ENCODE measurements at places on chromosomes 6 and 20.

- no peak for DNase-seq
Observed at GRCh38 chr6:24440897-24441598, 38.3 kb downstream of the MRS2 start.

- DNase-seq = no peak
Observed at GRCh38 chr6:140029551-140029950, 655.1 kb upstream of the CITED2 start.

GRCh38 chr20:4046926-4047325 lies 31.6 kb upstream of the RNF24 start:
- no peak for DNase-seq

- no peak for DNase-seq
Observed at GRCh38 chr6:110656492-110656891, 158.8 kb downstream of the CDK19 start.

- DNase-seq = no peak
Observed at GRCh38 chr6:157326979-157327378, 3.7 kb upstream of the TMEM242 start.

DNA sequence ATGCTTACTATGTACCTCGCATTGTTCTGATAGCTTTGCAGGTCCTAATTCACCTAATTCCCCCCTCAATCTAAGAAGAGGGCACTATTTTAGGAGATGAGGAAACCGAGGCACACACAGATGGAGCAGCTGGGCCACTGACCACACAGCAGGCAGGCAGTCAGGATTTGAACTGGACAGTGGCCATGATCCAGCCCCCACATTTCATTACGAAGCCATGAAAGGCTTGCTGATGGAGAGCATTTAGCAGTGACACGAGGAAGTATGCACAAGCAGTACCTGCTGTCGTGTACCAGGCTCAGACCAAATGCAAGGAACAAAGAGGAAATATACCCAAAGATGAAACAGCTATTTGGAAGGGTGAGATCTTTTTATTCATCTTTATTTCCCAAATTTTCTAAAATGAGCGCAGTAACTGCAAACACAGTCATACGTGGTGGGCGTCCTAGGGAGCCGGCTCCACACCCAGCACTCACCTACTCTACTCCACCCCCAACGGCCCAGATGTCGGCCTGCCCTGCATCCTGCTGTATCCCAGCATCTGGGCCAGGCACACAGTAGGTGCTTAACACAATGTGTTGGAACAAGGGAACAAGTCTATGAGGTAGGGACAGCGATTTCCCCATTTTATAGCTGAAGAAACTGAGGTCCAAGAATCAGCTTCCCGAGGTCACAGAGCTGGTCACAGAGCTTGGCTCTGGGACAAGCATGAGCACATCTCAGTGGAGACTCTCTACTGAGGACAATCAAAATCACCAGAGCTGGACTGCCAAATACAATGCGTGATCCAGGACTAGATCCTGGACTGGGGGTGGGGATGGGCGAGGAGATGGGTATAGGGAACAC lies 15.0 kb downstream of the PREX1 start:
- no peak for DNase-seq

DNA sequence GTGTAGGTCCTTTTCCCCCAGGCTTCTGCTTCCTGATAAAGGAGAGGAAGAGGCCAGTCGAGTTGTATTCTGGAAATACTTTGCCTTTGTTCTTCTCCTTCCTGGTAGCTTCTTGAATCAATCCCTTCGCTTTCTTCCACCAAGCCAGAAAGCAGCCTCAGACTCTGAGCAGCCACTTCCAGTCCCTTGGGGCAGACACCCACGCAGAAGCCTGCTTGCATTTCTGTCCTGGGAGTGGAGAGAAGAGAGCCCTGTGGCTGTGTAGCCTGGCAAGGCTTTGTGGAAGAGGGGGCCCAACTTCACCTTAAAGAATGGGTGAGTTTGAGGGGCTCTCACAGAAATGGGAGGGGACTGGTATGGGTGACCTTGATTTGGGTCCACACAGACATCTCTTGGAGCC lies 211.0 kb upstream of the SSTR4 start:
- no peak for DNase-seq

GRCh38 chr20:41182296-41183212 lies 45.2 kb downstream of the PLCG1 start:
- no peak for DNase-seq

DNA sequence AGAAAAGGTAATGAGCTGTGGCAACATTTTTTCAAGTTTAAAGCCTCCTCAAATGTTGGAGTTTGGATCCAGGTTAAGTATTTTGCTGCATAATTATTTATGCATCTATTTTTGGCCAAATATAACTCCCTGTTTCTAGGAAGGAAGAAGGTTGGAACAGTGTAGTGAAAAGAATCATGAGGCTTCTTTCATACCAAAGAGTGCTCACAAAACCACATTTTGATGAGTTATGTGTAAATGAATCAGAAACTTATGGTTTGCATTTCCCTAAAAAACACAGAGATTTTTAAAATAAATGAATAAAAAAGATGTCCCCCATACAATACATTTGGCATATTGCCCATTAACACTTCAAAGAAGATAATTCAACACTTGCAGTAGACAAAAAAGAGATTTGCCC lies 246.9 kb upstream of the PRDM1 start:
- DNase-seq = no peak

DNA sequence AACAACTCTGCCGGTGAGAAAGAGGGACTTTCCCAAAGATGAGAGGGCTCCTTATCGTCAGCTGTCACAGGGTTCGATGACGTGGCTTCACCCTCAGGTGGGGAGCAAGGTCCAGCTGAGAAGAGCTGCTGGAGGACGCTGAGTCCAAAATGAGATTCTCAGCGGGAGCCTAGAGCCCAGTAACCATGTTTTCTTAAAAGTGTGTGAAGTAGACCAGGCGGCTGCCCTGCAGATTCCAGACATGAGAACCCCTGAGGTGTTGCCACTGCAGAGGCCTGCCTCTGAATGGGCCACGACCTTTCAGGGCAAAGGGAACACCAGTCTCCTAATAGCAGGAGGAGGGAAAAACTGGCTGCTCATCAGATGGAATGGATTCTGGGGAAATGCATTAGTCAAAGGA lies 375.1 kb downstream of the BTBD9 start:
- no peak for DNase-seq

- no peak for DNase-seq
Observed at GRCh38 chr6:165543781-165544180, 119.3 kb downstream of the PDE10A start.

- no peak for DNase-seq
Observed at GRCh38 chr20:63090682-63091571, 84.2 kb upstream of the BHLHE23 start.

GRCh38 chr6:131003488-131004386 lies 59.3 kb downstream of the EPB41L2 start:
- DNase-seq = no peak

DNA sequence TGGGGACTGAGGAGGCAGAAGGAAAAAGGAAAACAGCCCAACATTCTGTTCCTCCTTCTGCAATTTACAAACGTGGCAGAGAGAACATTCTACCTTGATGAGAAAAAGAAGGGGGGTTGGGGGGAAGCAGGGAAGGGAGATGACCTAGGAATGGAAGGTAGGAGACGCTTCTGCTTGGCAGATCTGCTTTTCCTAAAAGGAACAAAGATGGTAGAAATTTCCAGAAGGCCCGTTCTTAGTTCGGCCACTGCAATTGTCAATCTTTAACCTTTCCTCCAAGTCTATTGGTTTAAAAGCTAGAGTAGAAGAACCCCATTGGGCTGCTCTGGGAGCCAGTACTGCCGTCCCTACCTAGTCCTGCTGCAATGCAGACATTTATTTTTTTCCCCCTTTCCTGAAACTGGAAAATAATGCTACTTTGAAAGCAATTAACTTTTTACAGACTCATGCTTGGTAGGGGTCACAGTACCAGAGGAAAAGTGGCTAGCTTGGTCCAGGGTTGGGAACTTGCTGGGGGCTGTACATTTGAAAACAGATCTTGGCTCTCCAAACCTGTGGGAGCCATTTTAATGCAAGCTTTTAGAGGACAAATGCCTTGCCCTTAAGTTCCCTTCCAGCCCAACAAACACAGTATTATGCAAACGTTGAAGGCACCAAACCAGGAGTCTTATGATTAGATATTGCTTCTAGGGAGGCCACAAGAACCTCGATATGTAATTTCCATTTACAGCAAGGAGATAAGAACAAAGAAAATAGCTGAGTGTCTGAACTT lies 2.6 kb downstream of the ZMYND8 start:
- DNase-seq = no peak

DNA sequence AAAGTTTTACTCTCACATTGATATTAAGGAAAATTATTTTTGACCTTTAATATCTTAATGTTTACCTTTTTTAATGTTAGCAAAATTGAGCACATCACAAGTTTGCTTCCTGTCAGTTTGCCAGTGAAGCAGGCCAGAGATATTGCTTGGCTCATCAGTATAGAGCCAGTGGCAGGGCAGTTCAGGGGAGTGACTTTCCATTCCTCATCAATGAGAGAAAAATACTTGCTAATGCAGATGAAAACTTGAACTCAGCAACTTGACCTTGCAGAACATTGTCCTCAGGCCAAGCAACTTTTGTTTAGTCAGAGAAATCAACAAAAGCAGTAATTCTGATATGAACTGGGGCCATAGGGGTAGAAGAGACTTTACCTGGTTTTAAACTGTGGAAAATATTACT lies 6.9 kb downstream of the TAB2 start:
- no peak for DNase-seq

DNA sequence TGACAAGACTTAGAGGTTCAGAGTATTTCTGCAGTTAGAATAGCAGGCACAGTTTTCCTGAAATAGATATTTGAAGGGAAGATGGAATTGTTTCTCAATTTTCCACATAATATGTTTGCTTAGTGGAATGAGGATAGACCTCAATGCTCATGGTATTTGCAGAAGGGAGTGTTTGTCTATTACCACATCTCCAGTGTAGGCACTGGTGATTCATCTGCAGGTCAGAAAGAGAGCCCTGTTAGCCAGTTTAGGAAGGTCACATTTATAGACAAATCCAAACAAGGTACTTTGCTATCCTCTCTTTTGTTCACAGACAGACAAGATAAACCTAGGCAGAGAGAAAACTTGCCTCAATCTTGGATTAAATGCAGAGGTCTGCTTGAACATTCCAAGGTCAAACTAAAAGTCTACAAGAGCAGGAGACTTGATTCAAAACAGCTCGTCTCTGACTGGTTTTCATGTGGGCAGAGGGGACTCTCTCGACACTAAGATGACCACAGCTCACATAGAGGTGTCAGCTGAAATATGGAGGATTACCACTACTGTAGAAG lies 22.8 kb downstream of the ISM1 start:
- no peak for DNase-seq

GRCh38 chr6:72788188-72788587 lies 166.3 kb downstream of the KCNQ5 start:
- DNase-seq = no peak

DNA sequence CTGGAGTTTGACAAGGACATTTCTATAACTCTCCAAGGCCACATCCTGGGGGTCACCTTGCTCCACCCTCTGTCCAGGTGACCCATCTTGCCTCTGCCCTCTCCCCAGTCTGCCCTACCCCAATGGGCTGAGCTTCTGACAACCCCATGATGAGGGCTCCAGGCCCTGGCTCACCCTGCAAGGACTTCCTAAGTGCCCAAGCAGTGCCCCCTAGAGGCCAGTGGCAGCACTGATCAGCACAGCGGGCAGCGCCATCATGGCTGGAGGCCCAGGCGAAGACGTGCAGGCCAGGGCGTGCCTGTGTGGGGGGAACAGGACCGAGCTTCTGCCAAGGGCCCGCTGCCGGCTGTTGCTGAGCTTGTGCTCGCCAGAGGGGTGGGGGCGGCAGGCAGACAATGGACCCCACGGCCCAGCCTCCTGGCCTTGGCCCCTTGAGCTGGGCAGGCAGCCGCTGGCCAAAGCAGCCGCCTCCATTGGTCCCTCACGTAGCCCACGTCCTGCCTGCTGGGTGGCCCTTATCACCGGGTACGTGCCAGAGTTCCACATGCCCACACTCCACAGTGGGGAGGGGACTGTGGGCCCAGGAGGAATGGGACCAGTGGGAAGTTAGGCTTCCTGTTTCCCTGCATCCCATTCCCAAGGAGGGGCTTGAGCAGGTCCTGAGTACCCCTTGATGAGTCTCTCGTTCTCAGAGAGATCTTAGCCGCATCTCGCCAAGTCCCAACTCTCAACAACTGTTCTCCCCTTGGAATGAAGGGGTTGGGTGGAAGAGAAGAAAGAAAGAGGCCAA lies 64.3 kb downstream of the MRPL14 start:
- DNase-seq = no peak
